ENCODE measurements at places on chromosomes 12 and 14.

DNA sequence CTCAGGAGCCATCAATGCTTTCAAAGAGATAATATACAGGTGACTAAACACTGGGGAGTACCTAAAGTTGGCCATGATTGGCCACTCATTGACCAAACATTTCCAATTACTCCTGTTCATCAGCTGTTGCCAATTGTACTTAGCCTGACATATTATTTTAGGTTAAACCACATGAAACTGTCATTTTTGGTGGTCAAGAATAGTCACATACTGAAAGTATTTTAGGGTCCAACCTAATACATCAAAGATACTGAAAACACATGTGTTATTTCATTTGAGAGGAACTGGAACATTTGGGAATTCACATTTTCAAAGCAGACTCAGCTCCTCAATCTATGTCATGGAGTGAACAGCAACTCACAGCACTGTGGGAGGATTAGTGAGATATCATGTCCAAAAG lies 63.9 kb upstream of the KCNA5 start:
- no peak for DNase-seq

- DNase-seq = no peak
Observed at GRCh38 chr14:76954394-76955190, 73.9 kb downstream of the IRF2BPL start.

DNA sequence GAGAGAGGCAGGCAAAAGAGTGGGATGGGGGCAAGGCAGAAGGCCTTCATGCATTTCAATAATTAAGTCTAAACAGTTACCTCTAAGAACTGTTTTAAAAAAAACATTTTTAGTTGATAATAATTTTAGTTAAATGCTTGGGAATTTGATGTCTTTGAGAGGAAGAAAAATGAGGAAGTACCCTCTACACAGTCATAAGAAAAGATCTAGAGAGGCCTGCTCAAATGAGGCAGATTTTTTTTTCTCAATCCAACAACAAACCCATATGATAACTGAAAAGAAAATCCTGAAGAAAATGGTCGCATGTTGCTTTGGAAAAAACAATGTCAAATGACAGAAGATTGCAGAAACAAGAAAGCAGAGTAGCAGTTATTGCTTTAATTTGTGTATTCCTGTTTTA lies 25.6 kb downstream of the SINHCAF start:
- no peak for DNase-seq

GRCh38 chr12:94149119-94149780 lies 873 bp downstream of the PLXNC1 start:
- DNase-seq = peak; percentile 26

- DNase-seq = no peak
Observed at GRCh38 chr14:20184181-20184580, 6.5 kb upstream of the OR11G2 start.

DNA sequence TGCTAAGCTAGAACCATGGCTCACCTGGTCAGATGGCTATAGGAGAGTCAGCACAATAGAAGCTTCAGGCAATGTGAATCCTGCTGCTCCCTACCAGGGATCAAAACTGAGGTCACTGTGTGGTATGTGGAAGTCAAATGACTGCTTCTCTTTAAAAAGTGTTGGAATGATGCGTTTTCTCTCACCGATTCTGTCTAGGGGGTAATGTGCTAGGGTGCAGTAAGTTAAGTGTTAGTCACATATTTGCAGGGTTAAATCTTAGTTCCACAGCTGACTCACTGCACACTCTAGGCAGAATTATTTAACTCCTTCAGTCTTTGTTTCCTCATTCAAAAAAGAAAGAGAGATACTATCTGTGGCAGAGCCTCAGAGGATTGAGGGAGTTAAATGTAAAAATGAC lies 696.6 kb downstream of the DIO2 start:
- no peak for DNase-seq

DNA sequence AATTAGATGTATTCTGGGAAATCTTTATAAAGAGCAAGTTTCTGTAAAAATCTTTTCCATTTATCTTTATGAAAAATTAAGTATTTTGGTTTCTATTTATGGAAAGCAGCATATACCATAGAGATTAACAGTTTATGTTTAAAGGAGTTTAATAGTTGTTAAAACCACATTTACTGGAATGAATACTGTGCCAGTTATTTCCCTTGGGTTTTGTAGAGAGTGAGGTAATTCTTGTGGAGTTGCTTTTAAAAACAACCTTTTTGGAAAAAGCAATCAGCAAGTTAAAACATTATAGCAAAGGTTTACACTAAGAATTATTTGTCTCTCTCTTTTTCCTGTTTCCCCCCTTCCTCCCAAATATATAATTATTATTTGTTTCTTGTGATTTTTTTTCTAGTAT lies 34.9 kb downstream of the AEBP2 start:
- DNase-seq = no peak

DNA sequence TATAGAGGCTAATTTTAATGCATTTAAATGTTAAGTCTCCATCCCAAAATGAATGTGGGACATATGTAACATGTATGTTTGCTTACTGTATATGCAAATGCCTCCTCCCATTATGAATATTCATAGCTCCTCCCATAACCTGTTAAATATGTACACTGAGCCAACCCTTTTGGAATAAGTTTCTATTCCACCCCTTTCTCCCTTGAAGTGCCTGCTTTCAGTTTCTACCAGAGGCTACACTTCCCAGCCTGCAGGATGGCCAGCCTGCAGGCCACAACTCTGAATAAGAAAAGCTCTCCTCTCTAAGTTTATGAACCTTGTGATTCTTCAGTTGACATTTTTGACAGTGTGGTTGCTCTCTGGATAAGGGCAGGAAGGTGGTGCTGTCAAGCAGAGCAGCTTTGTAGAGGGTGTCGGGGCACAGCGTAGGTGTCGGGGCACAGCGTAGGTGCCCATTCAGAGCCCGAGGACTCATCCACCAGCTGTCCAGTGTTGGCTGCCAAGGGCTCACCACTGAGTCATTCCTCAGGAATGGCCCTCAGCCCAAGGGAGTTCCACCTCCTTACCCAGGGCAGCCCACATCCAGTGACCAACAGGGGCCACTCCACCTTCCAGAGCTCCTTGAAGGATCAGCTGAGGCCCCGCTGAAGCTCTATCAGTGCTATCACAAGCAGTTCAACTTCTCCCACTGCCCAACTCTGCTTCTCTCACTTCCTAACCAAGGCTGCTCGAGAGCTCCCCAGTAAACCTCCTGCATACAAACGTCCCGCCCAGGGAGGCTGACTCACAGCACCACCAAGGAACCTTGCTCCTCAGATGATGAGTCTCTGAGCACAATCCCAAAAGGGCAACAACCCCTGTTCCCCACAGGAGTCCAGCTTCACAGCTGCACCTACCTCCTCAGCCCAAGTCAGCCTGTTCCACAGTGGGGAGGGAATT lies 31.4 kb downstream of the VWF start:
- DNase-seq = no peak

Data from midbrain (tissue), 1 donor.